ENCODE measurements at places on chromosomes 2 and 18.

DNA sequence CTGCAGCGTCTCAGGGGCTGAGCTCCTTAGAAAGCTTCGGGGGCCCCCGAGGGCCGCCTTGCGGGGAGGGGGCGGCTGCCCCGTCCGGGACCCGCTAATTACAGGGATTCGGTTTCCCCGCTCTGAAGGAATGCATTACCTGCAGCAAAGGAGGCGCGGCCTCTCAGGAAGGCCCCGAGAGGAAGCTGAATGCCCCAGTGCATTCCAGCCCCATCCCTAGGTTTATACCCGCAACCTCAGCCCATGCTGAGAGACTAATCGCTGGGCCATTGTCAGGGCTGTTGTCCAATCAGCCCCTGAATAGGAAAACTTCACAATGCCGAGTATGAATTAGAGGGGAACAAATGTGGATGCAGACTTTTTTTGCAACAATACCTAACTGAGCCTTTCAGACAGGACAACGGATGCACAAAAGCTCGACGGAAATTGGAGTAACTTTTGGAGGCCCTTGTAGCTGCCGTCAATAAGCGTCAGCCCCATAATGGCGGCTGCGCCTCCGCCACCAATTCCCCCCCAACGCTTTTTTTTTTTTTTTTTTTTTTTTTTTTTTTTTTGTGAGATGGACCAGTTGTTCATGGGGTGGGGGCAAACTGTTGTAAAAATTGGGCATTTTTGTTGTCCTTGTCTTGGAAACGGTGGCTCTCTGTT lies 138.6 kb upstream of the SIX3 start:
- no peak for DNase-seq

GRCh38 chr2:218259099-218259961 lies 1.5 kb upstream of the GPBAR1 start:
- DNase-seq = no peak

DNA sequence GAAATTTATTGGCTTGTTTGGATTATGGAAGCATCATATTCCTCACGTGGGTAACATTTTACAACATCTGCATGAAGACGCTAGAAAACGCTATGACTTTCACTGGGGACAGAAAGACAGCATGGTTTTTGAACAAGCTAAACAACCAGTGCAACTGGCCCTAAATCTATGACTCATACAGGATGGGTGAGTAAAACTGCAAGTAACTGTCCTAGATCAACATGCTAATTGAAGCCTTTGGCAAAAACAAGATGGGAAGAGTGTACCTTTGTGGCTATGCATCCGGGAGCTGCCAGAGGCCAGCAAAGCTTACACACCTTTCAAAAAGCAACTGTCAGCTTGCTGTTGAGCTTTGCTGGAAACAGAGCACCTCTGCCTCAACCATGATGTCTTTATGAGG lies 1096.0 kb upstream of the DDX18 start:
- no peak for DNase-seq

DNA sequence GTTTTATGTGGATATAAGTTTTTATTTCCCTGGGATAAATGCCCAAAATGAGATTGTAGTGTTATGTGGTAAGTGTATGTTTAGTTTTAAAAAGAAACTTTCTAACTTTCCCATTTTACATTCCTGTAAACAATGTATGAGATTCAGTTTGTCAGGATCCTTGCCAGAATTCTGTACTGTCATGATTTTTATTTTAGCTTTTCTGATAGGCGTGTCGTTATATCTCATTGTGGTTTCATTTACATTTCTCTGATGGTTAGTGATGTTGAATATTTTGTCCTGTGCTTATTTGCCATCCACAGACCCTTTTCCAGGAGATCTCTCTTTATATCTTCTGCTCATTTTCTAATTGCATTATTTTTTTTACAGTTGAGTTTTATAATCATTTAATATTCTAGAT lies 245.6 kb upstream of the CDH2 start:
- no peak for DNase-seq

- DNase-seq = no peak
Measured at GRCh38 chr2:158103411-158104012, 1.8 kb downstream of the UPP2 start.

DNA sequence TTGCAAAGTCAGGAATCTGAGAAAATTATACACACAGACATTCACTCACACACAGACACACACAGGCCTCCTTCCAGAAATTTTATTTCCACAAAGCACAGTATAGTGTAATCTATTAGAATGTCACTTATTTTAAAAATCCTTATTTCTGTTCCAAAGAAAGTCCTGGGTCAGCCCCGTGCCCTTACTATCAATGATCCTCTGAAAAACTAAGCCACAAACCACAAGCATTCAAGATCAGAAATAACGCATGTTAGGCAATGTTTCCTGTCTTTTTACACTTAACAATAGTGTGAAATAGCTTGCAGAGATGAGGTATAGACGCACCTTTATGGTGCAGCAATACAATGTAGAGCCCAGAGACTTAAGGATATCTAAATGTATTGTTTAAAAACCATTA lies 25.8 kb downstream of the TBC1D8 start:
- DNase-seq = no peak
